ENCODE measurements at places on chromosomes 5 and 9. TPM values are rescaled to one million over a fixed set of nuclear protein-coding genes. Genes with fewer than 3 reads are reported as not detected.

The CER1 gene
- not detected for total RNA-seq

The FBXL17 gene
- total RNA-seq = 6.7 TPM

The SPINK7 gene
- not detected for total RNA-seq

The PGM5 gene
- total RNA-seq = 48.9 TPM

The ZNF462 gene
- total RNA-seq = 4.9 TPM

The PCDHB12 gene
- total RNA-seq = 0.26 TPM

The OR13C4 gene
- not detected for total RNA-seq

GRCh38 chr9:96158909-96159575, 142.9 kb downstream of the HSD17B3 start:
- DNase-seq = no peak

GRCh38 chr9:23005156-23005555, 558.5 kb downstream of the DMRTA1 start:
- DNase-seq = no peak

DNA sequence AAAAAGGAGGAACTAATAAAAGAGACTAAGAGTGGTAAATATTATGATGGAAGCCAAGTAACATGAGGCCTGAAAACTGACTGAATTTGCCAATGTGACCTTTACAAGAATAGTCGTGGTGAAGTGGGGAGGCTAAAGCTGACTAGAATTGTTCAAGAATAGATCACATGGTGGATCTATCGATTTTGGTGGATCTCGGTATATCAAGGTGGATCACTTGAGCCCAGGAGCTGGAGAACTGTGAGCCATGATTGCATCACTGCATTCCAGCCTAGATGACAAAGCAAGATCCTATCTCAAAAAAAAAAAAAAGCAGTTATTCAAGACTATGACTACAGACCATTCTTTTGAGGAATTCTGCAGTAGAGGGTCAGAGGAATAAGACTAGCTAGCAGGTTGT, 15.1 kb downstream of the ERMP1 start:
- no peak for DNase-seq

DNA sequence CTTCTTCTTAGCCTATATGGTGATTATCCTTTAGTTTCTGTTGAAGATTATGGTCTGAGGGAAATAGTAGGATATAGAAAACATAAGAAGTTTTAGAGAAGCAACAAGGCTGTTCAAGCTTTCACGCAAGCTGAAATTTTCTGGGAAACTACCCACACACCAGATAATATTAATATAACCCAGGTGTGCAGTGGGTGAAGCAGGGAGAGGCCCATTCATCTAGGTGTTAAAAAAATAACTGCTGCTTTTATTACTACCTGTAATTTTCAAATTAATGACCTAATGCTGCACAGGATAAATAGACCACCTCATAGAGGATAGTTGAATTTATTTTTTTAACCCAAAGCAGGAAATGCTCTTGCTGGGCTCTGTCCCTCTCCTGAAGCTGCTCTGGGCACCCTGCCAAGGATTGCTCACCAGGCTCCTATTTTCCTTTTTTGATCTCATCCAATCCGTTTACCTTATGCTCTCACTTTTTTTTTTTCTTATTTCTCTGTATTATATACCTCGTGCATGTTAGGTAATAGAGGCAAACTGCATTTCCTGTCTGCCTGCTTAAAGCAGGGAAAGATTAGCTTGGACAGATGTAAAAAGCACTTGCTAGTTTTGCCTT, 124.3 kb upstream of the SLC12A2 start:
- DNase-seq = peak; percentile 84

DNA sequence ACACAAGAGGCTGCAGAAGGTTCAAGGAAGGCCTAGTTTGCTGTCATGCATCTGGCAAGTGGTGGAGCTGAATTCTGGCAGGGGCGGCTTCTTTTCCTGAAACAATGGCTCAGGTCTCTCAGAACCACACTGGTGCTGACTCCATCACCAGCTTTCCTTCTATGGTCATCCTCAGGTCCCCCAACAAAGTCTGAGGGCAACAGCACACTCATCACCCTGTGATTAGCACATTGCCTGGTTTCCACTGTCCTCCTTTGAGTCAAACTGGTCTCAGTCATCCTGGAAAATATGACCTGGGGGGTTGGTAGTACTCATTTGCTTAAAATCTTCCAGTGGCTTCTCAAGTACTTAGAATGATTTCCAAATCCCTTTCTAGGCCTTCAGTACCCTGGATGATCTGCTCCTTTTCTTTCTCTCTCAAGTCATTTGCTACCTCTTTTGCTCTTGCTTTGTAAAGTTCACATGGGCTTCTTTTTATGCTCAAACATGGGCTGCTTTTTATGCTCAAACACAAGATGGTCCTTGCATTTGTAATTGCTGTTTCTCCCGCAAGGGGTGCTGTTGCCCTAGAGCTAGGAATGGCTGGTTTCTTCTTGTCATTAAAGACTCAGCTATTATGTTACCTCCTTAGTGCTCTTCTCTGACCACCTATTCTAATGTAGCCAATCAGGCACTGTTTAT, 144.9 kb downstream of the ALDH1A1 start:
- DNase-seq = no peak

DNA sequence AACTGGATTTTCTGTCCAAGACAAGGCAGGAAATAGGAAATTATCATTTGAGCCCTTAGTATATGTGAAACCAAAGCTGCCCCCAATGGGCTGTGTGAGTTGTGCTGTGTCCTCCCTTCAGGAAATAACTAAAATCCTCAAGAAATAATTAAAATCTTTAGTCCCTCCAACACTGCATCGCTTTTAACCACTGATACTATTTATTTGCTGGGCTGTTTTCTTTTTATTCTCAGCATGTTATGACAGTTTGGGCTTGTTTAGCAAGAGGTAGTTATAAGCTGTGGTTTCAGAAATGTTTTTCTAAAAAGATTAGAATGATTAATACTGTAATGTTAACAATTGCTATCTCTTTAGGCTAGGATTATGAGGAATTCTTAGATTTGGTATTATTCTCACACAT, 187.0 kb upstream of the KCNN2 start:
- no peak for DNase-seq

- no peak for DNase-seq
These were observed 134.0 kb downstream of the DMRT2 start for GRCh38 chr9:1184146-1184545.

GRCh38 chr9:78438211-78438610, 141.3 kb downstream of the PSAT1 start:
- DNase-seq = no peak

DNA sequence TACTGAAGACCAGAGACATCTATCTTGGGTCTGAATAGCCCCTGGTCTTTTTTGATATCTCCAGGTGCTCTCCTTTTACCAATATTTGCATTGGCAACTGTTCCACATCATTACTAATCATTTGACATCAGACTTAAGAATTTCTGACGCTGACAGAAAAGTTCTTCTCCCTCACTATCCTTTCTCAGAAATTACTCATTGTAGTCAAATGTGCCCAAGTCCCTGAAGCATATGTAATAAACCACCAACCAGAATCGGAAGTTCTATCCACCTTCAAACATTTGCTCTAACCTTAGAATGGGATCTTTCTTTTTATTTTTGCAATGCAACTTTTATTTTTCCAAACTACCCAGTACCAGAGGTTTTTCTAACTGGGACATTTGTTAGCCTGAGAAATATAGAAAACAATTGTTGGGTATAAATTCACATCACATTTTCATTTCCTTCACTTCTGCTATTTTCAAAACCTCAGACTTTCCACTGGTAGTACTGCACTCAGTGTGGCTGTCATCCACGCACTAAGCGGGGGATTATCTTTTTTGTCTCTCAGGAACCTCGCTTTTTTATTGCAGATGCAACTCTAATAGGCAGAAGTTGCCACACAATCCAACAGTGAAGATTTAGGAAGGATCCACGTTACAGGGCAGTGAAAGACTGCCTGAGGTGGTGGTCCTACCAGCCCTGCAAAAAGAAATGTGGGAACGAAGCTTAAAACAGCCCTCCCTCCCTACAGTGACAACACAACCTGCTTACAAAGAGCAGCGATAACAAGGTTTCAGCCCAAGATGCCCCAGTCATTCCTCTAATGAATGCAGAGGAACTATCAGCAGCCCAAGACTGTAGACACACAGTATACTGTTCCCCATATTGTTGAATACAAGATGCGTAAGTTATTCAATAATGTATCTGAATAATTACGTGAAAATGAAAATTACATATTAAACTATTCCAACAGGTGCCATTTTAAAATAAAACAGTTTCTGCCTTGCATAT, 201.2 kb downstream of the EBF1 start:
- DNase-seq = no peak

DNA sequence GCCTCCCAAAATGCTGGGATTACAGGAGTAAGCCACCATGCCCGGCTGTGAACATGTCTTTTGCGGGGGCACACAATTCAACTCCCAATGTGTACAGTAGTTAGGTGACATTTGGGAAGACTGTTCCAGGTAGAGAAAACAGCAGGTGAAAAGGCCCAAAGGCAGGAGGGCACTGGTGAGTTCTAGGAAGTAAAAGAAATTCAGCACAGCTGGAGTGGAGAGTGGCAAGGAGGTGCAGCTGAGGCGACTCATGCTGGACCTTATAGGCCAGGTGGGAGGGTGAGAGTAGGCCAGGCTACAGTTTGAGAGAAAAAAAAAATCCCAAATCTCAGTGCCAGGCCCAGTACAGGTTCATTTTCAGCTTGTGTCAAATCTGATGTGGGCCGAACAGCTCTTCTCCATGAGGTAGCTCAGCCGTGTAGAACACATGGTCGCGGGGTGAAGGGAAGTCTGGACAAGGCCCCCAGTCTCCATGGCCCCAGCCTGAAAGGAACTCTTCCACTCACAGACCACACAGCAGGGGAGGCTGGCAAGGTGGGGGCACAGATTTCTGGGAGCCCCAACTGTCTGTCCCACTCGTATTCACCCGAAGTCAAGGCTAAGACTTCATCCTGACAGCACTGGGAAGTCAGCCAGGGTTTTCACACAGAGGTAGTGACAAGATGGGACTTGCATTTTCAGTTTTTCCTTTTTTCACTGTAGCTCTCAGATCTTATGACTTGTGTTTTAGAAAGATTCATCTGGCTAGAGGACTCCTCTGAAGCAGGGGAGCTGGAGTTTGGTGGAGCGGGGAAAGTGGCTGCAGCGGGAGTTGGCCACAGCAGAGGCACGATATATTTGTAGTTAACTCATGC, 4.5 kb upstream of the HNRNPAB start:
- DNase-seq = no peak

- DNase-seq = no peak
These were observed 452.7 kb downstream of the BNC2 start for GRCh38 chr9:16417749-16418148.

GRCh38 chr5:156687514-156687913, 162.6 kb upstream of the PPP1R2B start:
- DNase-seq = no peak

- no peak for DNase-seq
These were observed 4.5 kb downstream of the ADGRV1 start for GRCh38 chr5:90563108-90563507.

DNA sequence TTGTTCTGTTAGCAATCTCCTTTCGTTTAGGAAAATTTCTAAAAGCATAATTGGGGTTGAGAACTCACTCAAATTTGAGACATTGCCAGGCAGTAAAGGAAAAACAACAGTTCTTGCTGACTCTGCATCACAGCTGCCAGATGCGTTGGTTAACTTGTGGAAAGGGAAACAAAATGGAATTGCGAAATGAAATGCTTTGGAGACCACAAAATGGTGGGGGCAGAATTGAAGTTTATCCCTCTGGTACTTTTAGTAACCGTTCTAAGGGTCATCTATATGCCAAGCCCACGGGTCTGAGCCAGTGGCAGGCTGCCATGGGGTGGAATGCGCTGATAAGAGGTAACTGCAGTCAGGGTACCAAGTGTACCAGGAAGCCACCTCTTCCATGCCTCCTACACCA, 28.6 kb upstream of the SELENOP start:
- no peak for DNase-seq

GRCh38 chr9:76608575-76609273, 149.7 kb downstream of the GCNT1 start:
- no peak for DNase-seq

- no peak for DNase-seq
These were observed 49.4 kb downstream of the EXD3 start for GRCh38 chr9:137373611-137373980.

GRCh38 chr9:90433398-90433941, 209.2 kb downstream of the DIRAS2 start:
- no peak for DNase-seq

GRCh38 chr5:155024015-155024414, 10.5 kb downstream of the KIF4B start:
- no peak for DNase-seq

DNA sequence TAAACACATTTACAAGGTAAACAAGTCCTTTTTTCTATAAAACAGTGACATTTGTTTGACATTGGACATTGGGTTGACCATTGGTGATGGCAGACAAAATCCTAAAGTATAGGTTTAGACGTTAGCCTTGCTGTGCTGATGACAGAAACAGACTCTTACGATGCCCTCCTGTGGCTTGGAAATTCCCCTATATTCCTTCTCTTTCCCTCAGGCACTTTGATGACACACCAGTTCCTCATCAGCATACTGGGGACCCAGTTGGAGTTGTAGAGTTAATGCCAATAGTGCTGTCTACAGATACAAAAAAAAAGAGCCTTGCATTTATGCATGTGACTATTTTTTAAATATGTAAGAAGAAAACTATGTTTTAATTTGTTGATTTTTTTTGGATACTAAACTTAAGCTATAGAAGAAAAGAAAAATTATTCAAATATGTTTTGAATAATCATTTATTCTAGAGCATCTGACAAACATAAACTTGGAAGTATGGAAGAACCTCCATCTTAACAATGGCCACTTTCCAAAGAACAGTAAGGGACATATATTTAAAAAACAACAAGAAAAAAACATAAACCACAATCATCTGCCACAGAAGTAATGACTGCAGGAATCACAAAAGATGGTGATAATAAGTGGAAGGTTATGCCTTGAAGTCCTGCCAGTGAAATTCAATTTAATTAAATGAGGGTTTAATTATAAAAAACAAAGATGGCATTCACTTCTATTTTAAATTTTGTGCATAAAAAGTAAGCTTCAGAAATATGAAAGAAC, 75.6 kb upstream of the SNCAIP start:
- DNase-seq = no peak

GRCh38 chr5:31911291-31912265, 262.5 kb downstream of the GOLPH3 start:
- DNase-seq = no peak

GRCh38 chr5:99141534-99142128, 212.8 kb upstream of the CHD1 start:
- DNase-seq = no peak

DNA sequence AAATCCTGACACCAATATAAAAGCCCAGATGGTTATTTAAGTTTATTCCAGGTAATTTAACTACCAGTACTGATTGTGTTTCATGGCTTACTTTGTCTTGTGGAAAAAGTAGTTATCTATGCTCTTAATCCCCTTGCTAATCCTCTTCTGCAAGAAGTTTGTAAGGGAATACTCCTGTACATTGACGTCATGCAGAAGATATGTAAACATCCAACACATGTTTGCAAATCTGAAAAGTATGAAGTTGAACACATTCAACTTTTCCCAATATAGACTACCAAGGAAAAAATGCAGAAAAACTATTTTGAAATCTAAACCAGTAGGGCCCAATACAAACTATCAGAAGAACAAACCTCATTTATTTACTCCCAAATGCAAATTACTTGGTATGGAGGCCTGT, 56.3 kb upstream of the ELL2 start:
- DNase-seq = no peak
